Fibroblast of villous mesenchyme (primary cell): ENCODE measurements at places on chromosomes 7 and 10. TPM values are rescaled to one million over a fixed set of nuclear protein-coding genes. Genes with fewer than 3 reads are reported as not detected.

The C10orf53 gene
- not detected in 2 replicates for total RNA-seq

DNA sequence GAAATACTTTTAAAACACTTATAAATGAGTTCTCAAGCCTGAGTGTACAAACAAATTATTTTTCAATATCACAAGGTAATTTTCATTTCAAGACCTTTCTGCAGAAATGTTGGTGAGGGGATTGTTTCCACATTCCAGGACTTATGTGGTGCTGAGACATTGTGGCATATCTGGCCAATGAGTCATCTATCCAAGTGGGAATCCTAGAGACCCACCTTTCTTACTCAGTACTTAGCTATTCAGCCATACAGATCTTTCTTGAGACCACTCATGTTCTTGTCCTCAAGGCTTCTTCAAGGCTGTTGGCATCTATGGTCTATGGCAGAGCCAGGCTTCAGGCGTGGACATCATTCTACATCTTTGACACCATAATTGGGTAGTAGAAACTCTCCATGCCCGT is 225.4 kb downstream of the DKK1 start:
- no peak for DNase-seq

DNA sequence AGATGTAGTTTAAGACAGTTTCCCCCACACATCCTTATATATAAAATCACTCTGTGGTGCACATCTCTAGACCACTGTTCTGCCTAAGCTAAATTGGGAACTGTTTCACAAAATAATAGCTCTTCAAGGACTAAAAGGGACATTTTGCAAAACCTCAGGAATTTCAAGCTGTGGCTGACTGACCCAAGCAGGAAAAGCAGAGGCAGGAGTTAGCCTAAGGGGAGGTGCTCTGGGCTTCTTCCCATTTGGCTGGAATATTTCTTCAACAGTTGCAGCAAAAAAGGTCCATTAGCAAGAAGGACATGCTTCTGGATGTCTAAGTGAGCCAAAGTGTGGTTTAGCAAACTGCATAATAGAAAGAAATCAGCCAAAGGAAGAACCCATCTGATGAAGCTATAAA is 551.2 kb upstream of the ANKRD30A start:
- peak; percentile 20 for DNase-seq

DNA sequence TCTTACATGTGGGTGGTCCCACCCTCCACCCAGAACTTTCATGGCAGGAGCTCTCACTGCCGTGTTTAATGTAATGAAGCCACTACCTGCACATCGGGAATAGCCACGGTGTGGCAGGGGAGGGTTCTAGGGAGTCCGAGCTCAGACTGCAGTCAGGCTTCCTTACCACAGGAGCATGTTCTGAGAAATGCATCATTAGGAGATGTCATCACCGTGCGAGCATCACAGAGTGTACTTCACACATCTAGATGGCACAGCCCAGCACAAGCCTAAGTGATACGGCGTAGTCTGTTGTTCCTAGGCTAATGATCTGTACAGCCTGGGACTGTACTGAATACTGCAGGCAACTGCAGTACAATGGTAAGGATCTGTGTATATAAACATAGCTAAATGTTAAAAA is 153.0 kb upstream of the LANCL2 start:
- no peak for DNase-seq

DNA sequence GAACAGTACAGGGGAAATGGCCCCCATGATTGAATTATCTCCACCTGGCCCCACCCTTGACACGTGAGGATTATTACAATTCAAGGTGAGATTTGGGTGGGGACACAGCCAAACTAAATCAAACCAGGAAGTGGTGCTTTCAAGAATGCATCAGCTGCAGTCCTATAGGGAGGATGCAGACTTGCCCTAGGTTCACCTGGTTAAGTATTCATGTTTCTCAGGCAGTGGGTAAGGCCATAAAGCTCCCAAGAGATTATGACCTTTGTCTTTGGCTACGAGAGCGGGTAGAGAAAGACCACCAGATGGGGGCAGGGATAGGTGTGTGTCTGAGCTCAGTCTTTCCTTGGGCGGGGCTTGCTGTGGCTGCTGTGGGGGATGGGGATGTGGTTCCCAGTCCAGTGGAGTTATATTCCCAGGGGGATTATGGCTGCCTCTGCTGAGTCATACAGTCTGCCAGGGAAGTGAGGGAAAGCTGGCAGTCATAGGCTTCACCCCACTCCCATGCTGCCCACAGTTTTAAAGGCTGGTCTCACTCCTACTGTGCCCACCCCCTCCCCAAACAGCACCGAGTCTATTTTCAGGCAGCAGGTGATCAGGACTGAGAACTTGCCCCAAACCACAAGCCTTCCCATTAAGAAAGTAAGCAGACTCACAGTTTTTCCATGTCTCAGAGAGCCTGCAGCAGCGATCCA is 8.4 kb upstream of the R3HCC1L start:
- DNase-seq = no peak

The PRSS1 gene
- not detected in 2 replicates for total RNA-seq

The CNPY4 gene
- total RNA-seq = 23.2 and 40.2 TPM in 2 replicates

The OR2A1 gene
- under 0.01 TPM in 2 replicates for total RNA-seq

- peak; percentile 31 for DNase-seq
Observed at GRCh38 chr7:18693816-18694215, 198.3 kb downstream of the HDAC9 start.

The FAM13C gene
- total RNA-seq = 0.43 and 2.3 TPM in 2 replicates

DNA sequence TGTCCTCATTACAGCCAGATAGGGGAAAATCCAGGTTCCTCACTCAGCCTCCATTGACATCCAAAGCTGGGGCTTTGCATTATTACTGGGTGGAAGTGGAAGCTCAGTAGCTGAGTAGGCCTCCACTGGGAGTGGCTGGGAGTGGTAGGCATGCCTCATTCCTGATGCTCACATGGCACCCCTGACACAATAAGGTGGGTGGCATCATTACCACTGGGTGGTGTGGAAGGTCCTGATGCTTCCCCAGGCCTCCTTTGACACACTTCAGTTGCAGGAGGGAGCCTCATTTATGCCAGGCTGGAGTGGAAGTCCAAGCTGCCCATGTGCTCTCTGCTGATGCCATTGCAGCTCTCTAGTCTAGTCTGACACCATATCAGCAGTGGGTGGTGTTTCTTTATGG is 48.2 kb upstream of the GPR141 start:
- no peak for DNase-seq

The EVX1 gene
- not detected in 2 replicates for total RNA-seq

- DNase-seq = no peak
Observed at GRCh38 chr7:106022193-106022821, 59.2 kb downstream of the CDHR3 start.

The CYP3A4 gene
- not detected in 2 replicates for total RNA-seq

GRCh38 chr7:95601316-95601715 is 5.0 kb upstream of the PDK4 start:
- DNase-seq = no peak

The ADIRF gene
- total RNA-seq = 2.6 and 5.2 TPM in 2 replicates

DNA sequence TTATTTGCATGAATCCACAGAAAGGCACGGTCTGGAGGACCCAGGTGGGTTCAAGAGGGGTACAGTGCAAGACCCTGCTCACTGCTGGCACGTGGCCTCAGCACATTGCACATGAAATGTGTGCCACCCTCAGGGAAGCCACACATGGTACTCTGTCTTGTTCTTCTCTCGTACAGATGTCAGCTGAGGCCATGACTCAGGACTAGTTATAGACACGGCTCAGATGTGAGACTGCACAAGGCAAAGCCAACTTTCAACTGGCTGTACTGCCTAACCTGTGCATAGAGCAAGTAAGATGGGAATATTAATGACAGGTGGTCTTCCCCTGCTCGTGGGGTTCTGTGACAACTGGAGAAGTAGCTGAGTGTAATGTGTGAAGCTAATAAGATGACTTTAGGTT is 249.4 kb upstream of the CTBP2 start:
- DNase-seq = no peak

DNA sequence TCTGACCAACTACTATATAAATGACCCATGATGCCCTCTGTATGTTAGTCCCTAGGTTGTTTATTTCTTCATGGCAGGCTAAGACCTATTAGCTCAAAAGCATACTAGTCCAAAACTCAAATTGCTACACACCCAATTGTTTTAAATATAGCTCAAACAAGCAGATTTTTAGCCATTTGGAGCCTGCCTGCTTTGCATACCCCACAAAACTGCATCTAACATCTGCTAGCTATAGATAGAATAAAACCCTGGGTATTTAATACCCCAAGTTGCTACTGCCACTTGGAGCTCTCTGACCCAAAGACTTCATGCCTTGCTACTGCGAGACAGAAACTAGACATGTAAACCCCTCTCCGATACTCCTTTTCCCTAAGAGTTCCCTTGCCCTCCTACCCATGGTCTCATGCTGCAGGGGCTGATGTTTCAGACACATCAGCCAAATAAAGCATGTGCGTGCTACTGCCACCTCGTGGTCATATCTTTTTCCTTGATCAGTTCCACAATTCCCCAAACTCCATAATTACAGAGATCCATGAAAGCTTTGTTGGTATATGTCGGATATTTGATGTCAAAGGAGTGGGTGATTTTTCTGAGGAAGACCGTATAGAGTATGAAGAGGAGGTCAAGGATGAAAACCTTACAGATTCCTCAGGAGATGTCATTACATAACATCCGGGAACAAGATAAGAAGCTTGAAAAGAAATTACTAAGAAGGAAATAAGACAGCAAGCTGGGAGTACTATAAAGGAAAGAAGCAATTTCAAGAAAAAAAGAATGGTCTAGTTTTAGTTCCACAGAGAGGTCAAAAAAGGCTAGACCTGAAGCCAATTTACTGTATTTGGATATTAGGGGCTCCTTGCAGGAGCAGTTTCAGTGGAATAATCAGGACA is 386.6 kb downstream of the SH2D4B start:
- peak; percentile 33 for DNase-seq

The AKR1E2 gene
- total RNA-seq = 7.7 and 9.1 TPM in 2 replicates

GRCh38 chr7:34087892-34088891 is 182.9 kb downstream of the BMPER start:
- peak; percentile 63 for DNase-seq

DNA sequence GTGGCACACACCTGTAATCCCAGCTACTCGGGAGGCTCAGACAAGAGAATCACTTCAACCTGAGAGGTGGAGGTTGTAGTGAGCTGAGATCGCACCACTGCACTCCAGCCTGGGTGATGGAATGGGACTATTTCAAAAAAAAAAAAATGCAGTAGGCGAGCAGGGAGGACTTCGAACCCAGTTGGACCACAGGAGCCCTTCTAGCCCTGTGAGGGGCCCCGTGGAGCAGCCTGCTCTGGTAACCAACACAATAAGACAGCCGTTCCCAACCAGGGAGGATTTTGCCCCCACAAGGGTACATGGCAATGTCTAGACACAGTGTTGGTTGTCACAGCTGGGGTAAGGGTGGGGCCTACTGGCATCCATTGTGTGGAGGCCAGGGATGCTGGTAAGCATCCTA is 63.9 kb upstream of the BTBD16 start:
- DNase-seq = no peak

The NPC1L1 gene
- total RNA-seq = not detected in 2 replicates

GRCh38 chr7:141014125-141014523 is 628 bp downstream of the MRPS33 start:
- peak; percentile 4 for DNase-seq
